HCT116 (cell line): ENCODE measurements at places on chromosomes 12 and 14. TPM values are rescaled to one million over a fixed set of nuclear protein-coding genes. Genes with fewer than 3 reads are reported as not detected.

SLC6A12 gene
- total RNA-seq: 0.64 TPM

GRCh38 chr12:52633383-52633782 lies 15.0 kb upstream of the KRT73 start:
- DNase-seq: no peak

DNA sequence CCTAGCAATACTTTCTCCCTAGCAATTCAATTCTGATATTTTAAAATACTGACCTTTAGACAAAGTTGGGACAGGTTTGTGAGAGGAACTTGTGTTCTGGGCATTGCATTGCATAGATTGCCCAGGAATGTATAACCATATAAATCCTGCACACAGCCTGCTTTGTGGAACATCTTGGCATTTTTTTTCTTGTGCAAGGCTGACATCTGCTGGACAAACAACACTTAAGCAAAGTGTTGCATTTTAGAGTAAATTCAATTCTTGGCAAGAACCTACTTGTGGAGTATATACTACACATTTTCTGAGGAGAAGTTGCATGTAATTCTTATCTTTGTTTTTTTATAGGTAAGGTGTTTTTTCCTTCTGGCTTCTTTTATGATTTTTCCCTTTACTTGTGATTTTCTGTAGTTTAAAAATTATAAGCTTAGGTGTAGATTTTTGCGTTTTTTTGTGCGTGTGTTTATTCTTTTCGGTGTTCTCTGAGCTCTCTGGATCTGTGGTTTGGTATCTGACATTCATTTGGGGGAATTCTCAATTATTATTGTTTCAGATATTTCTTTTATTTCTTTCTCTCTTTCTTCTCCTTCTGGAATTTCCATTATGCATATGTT lies 26.4 kb downstream of the TESPA1 start:
- DNase-seq: peak; percentile 53

GRCh38 chr12:779745-780734 lies 27.7 kb downstream of the WNK1 start:
- DNase-seq: no peak

DNA sequence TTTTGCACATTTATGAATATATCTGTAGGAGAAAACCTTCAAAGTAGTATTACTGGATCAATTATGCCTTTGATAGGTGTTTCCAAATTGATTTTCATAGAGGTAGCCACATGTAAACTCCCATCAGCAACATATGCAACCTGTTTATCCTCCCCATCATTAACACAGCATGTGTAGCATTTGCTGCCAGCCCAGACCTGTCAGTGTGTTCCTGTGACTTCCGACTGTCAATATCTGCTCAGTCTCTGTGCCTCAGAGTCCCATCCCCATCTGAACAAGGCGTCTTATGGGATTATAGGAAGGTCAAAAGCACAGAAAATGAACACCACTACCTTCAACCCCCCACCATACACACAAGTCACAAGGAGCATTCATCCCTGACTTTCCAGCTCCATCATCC lies 9.5 kb upstream of the CAPRIN2 start:
- DNase-seq: no peak
